Femur (tissue), 1 donor: ENCODE measurements at places on chromosomes 1 and 21.

DNA sequence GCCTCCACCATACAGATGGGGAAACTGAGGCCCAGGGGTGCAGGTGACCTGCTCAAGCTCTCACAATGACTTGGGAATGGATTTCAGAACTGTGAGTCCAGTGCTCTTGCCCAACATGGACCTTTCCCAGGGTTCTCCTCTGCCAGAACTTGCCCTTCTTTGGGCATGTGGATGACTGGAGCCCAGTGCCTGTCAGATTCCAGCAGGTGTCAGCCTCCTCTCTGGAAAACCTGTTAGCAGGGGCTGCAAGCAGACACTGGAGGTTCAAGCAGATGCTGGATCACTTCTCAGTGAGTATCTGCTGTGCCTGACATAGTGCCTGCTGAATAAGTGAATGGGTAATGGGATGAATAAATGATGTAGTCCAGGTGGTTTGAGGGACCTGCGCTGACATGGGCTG lies 314.2 kb upstream of the POU3F1 start:
- no peak for DNase-seq

DNA sequence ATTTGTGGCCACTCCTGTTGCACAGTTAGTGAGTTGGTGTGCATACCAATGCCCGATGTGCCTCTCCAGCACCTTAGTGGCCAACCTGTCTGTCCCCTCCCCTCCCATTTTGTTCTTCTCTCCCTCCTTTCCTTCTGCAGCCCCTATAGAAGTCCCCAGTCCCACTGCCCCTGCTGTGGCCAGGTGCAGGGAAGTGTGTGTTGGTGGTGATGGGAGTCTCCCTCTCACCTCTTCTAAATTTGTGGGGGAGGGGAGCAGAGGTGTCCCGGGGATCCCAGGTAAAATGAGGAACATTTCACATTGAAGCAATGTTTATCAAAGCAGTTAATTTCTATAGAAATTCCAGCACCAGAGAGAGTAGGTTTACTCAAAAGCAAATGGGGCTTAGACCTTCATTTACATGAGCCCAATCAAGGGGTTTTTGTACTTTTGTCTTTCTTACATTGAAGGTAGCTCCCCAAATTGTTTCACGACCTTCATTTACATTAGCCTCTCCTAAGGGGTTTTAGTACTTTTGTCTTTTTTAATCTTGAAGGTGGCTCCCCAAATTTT lies 3.0 kb upstream of the C1orf21 start:
- DNase-seq: no peak

DNA sequence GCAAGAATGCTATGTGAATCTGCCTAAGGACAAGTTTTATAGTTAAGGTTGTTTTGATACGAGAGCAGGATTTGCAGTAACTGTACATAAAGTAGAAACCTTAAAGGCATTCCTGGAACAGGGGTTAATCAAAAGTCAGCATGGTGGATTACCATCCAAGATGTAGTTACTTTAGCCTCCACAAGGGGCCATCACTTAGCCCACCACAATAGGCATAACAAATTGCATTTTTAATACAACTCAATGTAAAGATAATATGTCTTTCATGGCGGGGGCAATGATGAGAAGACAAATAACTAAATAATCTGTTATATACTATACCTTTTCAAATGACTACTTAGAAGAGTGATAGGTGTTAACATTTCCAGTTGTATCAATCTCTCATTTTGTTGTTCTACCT lies 611.2 kb upstream of the ADGRL4 start:
- DNase-seq: no peak

DNA sequence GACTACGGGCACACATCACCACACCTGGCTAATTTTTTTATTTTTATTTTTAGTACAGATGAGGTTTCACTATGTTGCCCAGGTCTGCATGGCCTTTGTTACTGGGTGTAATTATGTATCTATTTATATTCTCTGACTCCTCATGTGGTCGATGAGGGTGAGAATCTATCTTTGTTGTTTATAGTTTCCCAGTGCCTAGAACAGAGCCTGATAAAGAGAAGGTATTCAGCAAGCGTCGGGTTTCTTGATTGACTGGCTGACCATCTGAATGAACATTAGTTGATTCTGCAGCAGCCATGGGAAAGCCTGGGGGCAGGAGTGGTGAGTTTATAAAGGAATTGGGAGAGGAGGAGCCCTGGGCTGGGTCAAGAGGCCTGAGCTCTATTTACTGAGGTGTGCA lies 28.5 kb downstream of the SERINC2 start:
- no peak for DNase-seq

DNA sequence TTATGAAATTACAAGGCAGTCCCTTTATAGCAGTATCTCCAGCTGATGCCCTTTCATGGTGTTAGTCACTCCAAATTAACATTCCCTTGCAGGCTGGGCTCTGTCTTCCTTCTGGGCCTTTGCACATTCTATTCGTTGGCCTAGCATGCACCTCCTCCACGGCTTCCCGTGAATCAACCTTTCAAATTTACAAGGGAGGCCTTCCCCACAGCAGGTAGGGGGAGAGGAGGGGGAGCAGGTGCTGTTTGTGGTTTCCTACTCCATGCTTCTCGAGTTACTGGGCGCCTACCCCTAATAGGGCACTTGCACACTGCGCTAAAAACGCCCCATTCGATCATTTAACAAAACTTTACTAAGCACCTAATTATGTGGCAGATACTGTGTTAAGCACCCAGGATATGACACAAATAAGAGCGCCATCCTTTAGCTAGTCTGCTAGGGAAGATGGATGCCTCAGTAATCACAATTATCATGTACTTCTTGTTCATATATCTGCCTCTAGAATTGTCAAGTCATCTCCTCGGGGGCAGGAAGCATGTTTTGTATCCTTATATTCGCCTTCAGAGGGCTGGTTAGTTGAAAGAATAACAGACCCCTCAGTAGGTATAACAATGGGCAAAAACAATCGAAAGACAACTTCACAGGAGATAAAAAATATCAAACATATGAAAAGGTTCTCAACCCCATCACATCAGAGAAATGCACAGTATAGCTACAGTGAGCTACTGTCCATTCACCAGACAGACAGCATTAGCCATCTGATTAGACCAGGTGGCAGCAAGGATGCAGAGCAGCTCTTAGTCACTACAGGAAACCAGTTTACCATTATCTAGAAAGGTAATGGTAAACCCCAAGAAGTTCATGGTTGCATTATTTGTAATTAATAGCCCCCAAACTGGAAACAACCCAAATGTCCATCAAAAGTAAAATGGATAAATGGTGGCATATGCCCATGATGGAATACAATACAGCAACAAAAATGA lies 1.7 kb upstream of the ADAR start:
- DNase-seq: no peak

GRCh38 chr1:14724678-14725077 lies 126.2 kb downstream of the KAZN start:
- no peak for DNase-seq

GRCh38 chr1:100455478-100456072 lies 82.4 kb upstream of the GPR88 start:
- DNase-seq: no peak

- no peak for DNase-seq
Observed at GRCh38 chr1:82598812-82599211, 798.1 kb downstream of the ADGRL2 start.

DNA sequence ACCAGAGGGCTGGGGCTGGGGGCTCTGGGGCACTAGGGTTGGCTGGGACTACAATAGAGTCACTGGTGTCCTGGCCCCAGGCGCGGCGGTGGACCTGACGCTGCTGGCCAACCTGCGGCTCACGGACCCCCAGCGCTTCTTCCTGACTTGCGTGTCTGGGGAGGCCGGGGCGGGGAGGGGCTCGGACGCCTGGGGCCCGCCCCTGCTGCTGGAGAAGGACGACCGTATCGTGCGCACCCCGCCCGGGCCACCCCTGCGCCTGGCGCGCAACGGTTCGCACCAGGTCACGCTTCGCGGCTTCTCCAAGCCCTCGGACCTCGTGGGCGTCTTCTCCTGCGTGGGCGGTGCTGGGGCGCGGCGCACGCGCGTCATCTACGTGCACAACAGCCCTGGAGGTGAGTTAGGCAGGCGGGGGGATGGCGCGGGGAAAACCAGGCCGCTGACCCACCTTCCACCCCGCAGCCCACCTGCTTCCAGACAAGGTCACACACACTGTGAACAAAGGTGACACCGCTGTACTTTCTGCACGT lies 4.1 kb downstream of the TIE1 start:
- no peak for DNase-seq

GRCh38 chr1:89703469-89703868 lies 70.5 kb downstream of the LRRC8C start:
- DNase-seq: no peak

GRCh38 chr1:198167436-198167934 lies 10.7 kb downstream of the NEK7 start:
- DNase-seq: no peak

GRCh38 chr1:59692591-59692990 lies 122.2 kb upstream of the HOOK1 start:
- DNase-seq: no peak

GRCh38 chr1:207995576-207995975 lies 84.7 kb upstream of the CD34 start:
- DNase-seq: no peak

- DNase-seq: peak; percentile 90
Observed at GRCh38 chr1:16888860-16889816, 6.6 kb upstream of the RNU1-2 start.

DNA sequence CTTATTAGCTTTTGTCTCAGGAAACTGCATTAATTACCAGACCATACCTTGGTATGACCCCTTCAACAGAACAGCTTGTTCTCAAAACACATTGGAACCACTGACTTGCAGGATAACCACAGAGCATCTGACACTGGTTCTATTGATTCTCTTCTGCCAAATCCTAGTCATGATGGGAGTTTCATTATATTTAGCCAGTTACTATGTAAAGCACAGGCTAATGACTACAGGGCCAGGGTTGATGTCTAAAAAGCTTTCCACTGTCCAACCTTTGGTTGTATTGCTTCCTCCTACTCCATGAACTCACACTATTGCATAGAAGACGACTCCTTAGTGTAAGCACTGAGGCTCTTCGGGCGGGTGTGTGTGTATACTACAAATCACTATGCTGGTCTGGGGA lies 3.8 kb downstream of the STMN1 start:
- DNase-seq: no peak

GRCh38 chr21:42974832-42975820 lies 764 bp downstream of the PKNOX1 start:
- DNase-seq: peak; percentile 82

DNA sequence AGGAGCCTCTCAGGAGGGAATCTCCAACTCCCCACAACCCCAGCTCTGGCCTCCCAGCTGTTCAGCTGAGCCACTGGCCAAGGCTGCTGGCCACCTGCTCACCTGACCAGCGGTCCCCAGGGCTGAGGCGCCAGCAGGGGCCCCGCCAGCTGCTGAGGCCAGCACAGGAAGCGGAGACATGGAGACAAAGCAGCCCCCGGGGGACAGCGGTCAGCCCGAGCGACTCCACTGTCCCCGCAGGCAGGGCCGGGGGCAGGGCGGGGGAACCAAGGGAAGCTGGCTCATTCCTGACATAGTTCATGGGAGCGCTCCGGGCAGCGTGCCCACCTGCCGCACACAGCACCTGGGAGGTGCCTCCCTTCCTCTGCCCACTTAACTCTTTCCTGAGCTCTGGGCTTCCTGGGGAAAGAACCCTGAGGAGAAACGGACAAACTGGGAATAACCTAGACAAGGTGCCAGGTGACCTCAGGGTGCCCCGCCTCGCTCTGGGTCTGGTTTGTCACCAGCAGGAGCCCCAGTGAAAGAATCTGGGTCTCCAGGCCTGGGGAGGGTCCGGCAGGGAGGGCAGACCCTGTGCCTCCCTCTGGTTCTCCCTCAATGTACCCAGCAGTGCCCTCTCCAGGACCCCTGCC lies 10.7 kb downstream of the EPHA2 start:
- DNase-seq: peak; percentile 80

DNA sequence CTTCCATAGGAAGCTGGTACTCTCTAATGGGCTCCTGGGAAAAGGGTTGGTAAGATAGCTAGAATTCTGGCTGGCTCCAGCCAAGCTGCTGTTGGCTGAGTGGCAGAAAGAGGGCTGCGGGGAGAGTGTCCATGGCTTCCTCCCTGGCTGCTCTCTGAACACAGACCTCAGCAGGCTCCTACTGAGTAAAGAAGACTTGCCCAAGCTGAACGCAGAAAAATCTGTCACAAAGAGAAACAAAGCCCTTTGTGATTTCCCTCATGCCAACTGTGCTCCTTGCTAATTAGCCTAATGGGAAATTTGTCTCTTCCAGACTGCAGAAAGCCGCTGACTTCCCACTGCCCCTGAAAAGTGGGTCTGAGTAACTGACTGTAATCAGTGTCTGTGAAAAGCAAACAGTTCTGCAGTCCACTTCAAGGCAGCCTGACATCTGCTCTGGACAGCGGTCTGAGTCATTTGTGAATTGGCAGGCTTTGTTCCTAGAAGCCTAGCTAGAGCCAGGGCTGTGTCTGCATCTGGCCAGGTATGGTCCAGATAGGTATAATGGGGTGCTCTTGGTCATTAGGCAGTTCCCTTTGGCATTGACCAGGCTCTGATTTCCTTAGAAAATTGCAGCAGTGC lies 282.8 kb downstream of the ZNF648 start:
- no peak for DNase-seq

GRCh38 chr1:244968881-244969280 lies 104.5 kb upstream of the HNRNPU start:
- no peak for DNase-seq

DNA sequence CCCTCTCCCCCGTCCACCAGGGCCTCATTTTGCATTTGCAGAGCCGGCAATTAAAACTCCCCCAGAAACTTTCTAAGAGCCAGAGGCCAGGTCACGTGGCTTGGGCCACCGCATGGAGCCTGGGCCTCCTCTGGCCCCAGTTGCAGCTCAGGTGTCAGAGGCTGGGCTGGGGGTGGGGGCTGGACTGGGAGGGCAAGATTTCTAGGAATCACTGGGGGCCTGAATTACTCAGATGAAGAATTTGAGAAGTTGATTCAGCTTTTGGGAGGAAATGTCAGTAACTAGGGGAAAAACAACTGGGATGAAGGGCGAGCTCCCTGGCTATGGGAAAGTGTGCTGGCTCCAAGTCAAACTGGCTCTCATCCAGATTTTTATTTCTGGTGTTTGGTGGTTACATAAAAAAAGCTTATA lies 151.0 kb downstream of the CDC7 start:
- DNase-seq: peak; percentile 86

DNA sequence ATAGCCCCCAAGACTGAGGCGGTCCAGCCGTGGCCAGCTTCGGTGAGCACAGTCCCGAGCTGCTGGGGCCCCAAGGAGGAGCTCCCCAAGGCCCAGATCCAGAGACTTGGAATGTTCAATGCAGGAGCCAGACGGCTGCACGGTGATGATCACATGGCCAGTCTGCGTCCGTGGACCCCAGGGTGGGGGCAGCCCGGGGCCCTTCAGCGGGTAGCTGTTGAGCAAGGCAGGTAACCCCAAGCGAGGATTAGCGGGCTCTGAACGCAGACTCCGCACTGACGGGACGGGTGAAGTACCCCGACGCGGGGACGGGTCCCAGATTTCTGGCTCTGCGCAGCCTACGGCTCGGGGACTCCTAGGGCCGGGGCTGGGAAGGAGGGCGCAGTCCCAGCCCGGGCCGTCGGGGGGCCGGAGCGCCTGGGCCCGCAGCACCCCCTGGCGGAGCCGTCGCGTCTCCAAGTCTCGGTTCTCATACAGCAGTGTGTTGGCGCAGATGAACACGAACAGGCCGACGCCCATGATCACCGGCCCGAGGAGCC lies 2.7 kb downstream of the TMEM200B start:
- DNase-seq: peak; percentile 78
